ENCODE measurements at places on chromosomes 1 and 21. TPM values are rescaled to one million over a fixed set of nuclear protein-coding genes. Genes with fewer than 3 reads are reported as not detected.

TBX19 gene
- 0.98 TPM for total RNA-seq

OR2T5 gene
- total RNA-seq, result not detected

HRNR gene
- not detected for total RNA-seq

ZNF436 gene
- 7.5 TPM for total RNA-seq

OR2L5 gene
- not detected for total RNA-seq
